ENCODE measurements at places on chromosomes 3 and 15. TPM values are rescaled to one million over a fixed set of nuclear protein-coding genes. Genes with fewer than 3 reads are reported as not detected.

ANKRD34C gene
- polyA plus RNA-seq = not detected

GRCh38 chr3:191085091-191085490 lies 114.0 kb upstream of the OSTN start:
- DNase-seq = peak; percentile 9
- H3K36me3 ChIP-seq = no peaks in the 10 kb centered on the region
- no peak overlapping the region for H3K27ac ChIP-seq
- H3K27me3 ChIP-seq = no peaks in the 10 kb centered on the region
- no peak overlapping the region for H3K4me3 ChIP-seq
- no peaks in the 10 kb centered on the region for H3K4me1 ChIP-seq

LRRC3B gene
- not detected for polyA plus RNA-seq

SPINT1 gene
- 1.8 TPM for polyA plus RNA-seq

- no peak overlapping the region for H3K4me3 ChIP-seq
- no peaks in the 10 kb centered on the region for H3K27me3 ChIP-seq
- DNase-seq = no peak
- peaks cover 3% of the 10 kb centered on the region for H3K36me3 ChIP-seq
- no peak overlapping the region for H3K27ac ChIP-seq
Measured at GRCh38 chr3:43615133-43615532, 6.7 kb downstream of the ANO10 start.

TTC21A gene
- polyA plus RNA-seq = 1.8 TPM

- no peak for DNase-seq
- H3K36me3 ChIP-seq = no peaks in the 10 kb centered on the region
- no peak overlapping the region for H3K4me3 ChIP-seq
- no peaks in the 10 kb centered on the region for H3K27me3 ChIP-seq
Measured at GRCh38 chr3:27354161-27354560, 15.0 kb downstream of the NEK10 start.

DNA sequence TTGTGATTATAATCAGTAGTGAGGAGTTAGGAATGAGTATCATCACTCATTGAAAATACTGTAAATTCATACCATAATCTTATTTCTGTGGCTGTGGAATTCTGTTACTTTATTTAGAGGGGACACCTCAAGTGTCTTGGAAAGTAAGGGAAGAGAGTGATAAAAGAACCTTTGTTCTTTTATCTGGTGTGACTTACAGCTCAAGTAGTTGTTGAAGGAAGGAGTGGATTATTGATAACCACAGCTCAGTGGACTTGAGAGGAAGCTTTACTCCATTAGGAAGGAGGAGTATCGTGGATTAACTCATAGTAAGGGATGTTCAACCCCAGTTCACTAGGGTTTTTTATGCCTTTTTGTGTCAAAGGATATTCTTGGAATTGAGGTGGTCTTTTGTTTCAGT lies 32.2 kb upstream of the FAH start:
- H3K4me3 ChIP-seq = no peak overlapping the region
- no peaks in the 10 kb centered on the region for H3K27me3 ChIP-seq
- H3K36me3 ChIP-seq = peaks cover 7% of the 10 kb centered on the region
- no peak overlapping the region for H3K27ac ChIP-seq
- no peak for DNase-seq

CFAP161 gene
- polyA plus RNA-seq = not detected

DNA sequence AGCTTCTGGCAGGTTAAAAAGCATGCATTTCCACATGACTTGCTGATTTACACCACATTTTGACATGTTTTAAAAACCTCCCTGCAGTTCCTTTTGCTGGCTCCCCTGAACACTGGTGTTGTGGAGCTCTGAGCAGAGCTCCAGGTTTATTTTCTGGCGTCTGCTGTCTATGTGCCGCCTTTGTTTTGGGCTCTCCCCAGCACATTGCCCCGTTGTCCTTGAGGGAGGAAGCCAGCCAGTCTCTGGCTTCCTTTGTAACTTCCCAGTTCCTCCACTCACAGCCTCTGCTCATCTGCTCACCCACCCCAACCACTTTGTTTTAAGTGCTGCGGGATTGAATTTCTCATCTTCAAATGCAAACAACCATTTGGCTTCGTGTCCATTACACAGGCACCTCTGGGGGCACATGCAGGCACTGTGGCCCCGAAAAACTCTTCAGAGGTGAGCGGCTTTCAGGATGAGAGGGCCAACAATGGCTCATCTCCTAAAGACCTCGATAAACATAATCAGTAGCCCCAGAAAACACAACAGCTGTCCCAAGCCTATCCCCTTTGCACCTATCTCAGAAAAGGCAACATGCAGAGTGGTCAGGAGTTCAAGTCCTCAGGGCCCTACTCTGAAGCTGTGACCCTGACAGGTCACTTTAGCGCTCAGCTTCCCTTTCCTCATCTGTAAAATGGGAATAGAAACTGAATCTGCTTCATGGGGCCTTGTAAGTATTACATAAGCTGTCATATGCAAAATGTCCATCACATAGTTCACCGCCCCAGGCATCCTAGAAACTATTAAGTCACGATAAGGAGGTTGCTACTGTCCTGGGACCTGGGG lies 1.3 kb upstream of the MEF2A start:
- H3K4me3 ChIP-seq = peak overlapping the region; percentile 16
- DNase-seq = peak; percentile 13

GRCh38 chr3:146491303-146491702 lies 21.9 kb upstream of the PLSCR2 start:
- DNase-seq = peak; percentile 71
- no peaks in the 10 kb centered on the region for H3K4me1 ChIP-seq
- H3K4me3 ChIP-seq = no peak overlapping the region
- H3K27ac ChIP-seq = no peak overlapping the region
- no peaks in the 10 kb centered on the region for H3K36me3 ChIP-seq

CD86 gene
- polyA plus RNA-seq = not detected

PRSS50 gene
- polyA plus RNA-seq = not detected

DNA sequence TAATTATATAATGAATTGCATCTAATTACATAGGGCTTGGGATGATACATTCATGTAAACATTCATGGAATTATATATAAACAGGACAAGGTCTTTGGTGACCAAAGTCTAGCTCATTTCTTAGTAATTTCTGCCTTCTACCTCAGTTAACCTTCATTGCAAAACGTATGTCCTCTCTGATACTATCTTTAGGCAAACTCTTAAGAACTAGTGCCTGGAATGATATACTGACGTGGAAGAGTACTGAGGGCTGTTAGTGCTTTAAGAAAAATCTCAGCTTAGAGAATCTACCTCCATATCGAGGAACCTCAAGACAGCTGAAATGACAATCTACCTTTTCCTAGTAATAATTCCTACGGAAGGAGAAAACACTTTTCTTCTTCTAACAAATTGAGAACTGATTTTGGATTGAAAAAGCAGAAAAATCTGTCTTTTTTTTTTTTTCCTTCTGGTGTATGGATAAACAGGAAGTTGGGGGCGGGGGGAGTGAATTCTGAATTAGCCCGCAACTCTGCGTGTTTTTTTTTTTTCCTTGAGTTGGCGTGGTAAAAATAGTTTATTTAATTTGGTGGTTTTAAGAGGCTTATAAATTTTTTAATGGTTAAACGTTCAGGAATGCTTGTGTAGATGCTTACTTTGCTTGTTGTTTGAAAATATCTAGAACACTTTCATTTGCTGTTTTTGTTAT lies 43.2 kb downstream of the RARB start:
- H3K36me3 ChIP-seq = no peaks in the 10 kb centered on the region
- peak; percentile 19 for DNase-seq
- no peak overlapping the region for H3K27ac ChIP-seq
- no peaks in the 10 kb centered on the region for H3K4me1 ChIP-seq
- no peaks in the 10 kb centered on the region for H3K27me3 ChIP-seq

GRCh38 chr3:30578479-30578878 lies 27.9 kb upstream of the TGFBR2 start:
- peak; percentile 94 for DNase-seq
- H3K27me3 ChIP-seq = no peaks in the 10 kb centered on the region
- H3K36me3 ChIP-seq = no peaks in the 10 kb centered on the region
- no peak overlapping the region for H3K4me3 ChIP-seq

- H3K27me3 ChIP-seq = peaks cover 8% of the 10 kb centered on the region
- DNase-seq = no peak
- no peaks in the 10 kb centered on the region for H3K36me3 ChIP-seq
Measured at GRCh38 chr3:43779850-43780249, 89.1 kb downstream of the ABHD5 start.

DNA sequence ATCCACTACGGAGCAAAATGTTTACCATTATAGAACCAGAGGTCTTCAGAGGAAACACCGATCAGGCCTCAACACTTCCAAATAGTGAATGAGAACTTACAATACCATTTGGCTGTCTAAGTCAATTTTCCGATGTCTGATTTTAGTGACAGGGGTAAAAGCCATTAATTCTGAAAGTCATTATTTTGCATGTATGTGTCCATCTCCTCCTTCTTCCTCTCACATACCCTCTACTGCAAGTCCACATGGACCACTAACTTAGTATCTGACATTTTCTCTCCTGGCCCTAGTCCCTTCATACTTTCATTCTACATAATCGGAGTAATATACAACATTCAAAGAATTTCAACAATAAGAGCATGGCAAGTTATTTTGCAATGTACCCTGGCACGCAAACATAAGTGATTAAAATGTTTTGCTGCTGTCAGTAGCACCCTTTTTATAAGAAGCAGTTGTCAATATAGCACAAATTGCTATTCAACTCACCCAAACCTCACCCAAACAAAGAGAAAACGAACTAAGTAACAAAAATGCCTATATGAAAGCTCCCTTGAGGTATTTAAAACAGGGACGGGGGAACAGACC lies 1.9 kb downstream of the TOP2B start:
- H3K4me3 ChIP-seq = peak overlapping the region; percentile 80
- DNase-seq = peak; percentile 4
- H3K27me3 ChIP-seq = no peaks in the 10 kb centered on the region
- H3K27ac ChIP-seq = no peak overlapping the region
- H3K4me1 ChIP-seq = peaks cover 2% of the 10 kb centered on the region

STRIT1 gene
- polyA plus RNA-seq = not detected

DNA sequence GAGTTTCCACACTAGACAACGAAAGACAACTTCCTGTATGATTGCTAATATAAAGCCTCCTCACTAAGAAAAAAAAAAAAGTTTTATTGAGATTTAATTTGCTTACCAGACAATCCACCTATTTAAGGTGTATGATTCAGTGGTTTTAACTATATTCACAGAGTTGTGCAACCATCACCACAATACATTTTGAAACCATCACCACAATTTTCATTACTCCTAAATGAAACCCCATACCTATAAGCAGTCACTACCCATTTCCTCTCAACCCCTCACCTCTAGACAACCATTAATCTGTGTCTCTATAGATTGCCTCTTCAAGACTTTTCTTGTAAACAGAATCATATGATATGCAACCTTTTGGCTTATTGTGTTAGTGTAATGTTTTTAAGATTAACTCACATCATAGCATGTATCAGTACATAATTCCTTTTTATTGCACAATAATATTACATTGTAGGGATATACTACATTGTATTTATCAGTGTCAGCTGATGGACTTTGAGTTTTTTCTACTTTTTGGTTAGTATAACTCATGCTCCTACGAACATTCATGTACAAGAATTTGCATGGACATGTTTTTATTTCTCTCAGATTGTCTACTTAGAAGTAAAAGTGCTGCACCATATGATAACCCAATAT lies 339.7 kb downstream of the NLGN1 start:
- H3K27me3 ChIP-seq = no peaks in the 10 kb centered on the region
- no peak for DNase-seq
- peaks cover 3% of the 10 kb centered on the region for H3K4me1 ChIP-seq
- no peaks in the 10 kb centered on the region for H3K36me3 ChIP-seq
- no peak overlapping the region for H3K27ac ChIP-seq

ARHGEF3 gene
- polyA plus RNA-seq = 2.4 TPM

SLC22A13 gene
- polyA plus RNA-seq = 0.22 TPM

LRRC58 gene
- 5.0 TPM for polyA plus RNA-seq

TGM4 gene
- 0.10 TPM for polyA plus RNA-seq

SH3BP5 gene
- polyA plus RNA-seq = 23.5 TPM

PRR23B gene
- polyA plus RNA-seq = not detected

GRCh38 chr3:97899331-97899730 lies 72.9 kb downstream of the RIOX2 start:
- H3K4me1 ChIP-seq = 0 out of 2 replicates have a peak, but pooled peaks cover 3% of the 10 kb centered on the region
- no peaks in the 10 kb centered on the region for H3K27me3 ChIP-seq
- DNase-seq = no peak
- H3K27ac ChIP-seq = no peak overlapping the region

DNA sequence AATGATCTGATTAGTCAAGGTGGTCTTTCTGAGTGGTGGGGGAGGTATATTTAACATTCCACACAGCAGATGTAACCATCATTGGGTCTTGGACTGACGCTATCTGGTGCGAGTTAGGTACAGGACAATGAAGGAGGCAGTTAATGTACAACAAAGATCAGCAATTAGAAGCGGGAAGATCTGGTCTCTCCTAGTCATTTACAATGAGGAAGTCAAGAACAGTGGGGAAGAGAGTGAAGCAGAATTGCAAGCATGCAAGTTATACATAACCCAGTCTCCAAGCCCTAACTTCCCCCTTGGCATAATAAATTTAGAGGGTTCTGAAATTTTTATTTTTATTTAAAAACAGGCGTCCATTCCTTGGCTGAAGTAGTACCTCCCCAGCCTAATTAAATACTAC lies 14.1 kb downstream of the GPD1L start:
- DNase-seq = no peak
- no peak overlapping the region for H3K27ac ChIP-seq
- H3K4me3 ChIP-seq = no peak overlapping the region
- H3K27me3 ChIP-seq = no peaks in the 10 kb centered on the region
- no peaks in the 10 kb centered on the region for H3K36me3 ChIP-seq

- H3K36me3 ChIP-seq = no peaks in the 10 kb centered on the region
- no peaks in the 10 kb centered on the region for H3K4me1 ChIP-seq
- no peak for DNase-seq
- H3K27ac ChIP-seq = no peak overlapping the region
Measured at GRCh38 chr15:45892182-45892581, 257.4 kb downstream of the SQOR start.

GRCh38 chr3:138009476-138010272 lies at the start of gene CLDN18:
TSS of gene CLDN18 (plus strand) at chr3:138010165. CDS start at chr3:138010226, 61 bp downstream.
- no peaks in the 10 kb centered on the region for H3K4me1 ChIP-seq
- H3K36me3 ChIP-seq = no peaks in the 10 kb centered on the region
- no peak within 1 kb of the TSS for H3K4me3 ChIP-seq

SPTSSB gene
- not detected for polyA plus RNA-seq

TMC3 gene
- polyA plus RNA-seq = not detected

DNA sequence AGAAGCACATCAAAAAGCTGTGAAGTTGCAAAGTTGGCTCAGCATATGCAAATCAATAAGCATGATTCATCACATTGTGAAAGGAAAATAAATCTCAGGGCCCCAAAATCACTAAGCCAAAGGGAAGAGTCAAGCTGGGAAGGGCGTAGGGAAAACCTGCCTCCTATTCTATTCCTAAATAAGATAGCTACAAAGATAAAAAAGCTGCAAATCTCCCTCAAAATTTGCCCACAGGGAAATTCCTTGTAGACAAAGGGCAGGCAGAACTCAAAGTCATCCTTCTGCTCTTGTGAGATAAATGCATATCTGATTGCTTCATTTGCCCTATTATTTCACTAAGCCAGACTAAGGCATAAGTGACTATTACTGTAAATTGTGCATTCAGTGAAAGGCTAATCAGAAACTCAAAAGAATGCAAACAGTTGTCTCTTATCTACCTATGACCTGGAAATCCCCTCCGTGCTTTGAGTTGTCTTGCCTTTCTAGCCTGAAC lies 30.5 kb upstream of the CCNL1 start:
- no peaks in the 10 kb centered on the region for H3K27me3 ChIP-seq
- H3K36me3 ChIP-seq = peaks cover 4% of the 10 kb centered on the region
- DNase-seq = no peak

Measured in IMR-90 (cell line).